Epithelial cell of proximal tubule (primary cell): ENCODE measurements at places on chromosomes 3 and 15. TPM values are rescaled to one million over a fixed set of nuclear protein-coding genes. Genes with fewer than 3 reads are reported as not detected.

Gene PLCB2
- 0.81 and 1.2 TPM in 2 replicates for total RNA-seq

Gene PHC3
- total RNA-seq, result 13.0 and 18.5 TPM in 2 replicates

Gene MOBP
- 0.35 TPM in 1 of 2 replicates, not detected in the other for total RNA-seq

Gene WDR93
- not detected in 2 replicates for total RNA-seq

Gene CCNB2
- total RNA-seq, result 108 TPM in 2 replicates

Gene FBXL2
- 10.8 and 13.4 TPM in 2 replicates for total RNA-seq

Gene STARD9
- total RNA-seq, result 2.4 and 5.4 TPM in 2 replicates

Gene ZPLD1
- 0.07 and 0.69 TPM in 2 replicates for total RNA-seq

Gene CHRM5
- total RNA-seq, result not detected in 2 replicates

Gene GP5
- 0.14 TPM in 1 of 2 replicates, not detected in the other for total RNA-seq

Gene MASP1
- total RNA-seq, result not detected in 2 replicates

Gene CASR
- 0.06 TPM in 1 of 2 replicates, not detected in the other for total RNA-seq

Gene CP
- total RNA-seq, result not detected in 2 replicates

Gene C3orf62
- 0.51 and 0.92 TPM in 2 replicates for total RNA-seq

Gene SLC28A1
- not detected in 2 replicates for total RNA-seq

Gene KNG1
- total RNA-seq, result not detected in 2 replicates

Gene P2RY13
- not detected in 2 replicates for total RNA-seq

Gene GOLIM4
- 25.2 and 31.0 TPM in 2 replicates for total RNA-seq

Gene IL5RA
- total RNA-seq, result not detected in 2 replicates

Gene VGLL3
- total RNA-seq, result 7.9 and 9.9 TPM in 2 replicates

Gene IQCF5
- total RNA-seq, result not detected in 2 replicates

Gene INKA1
- total RNA-seq, result 2.5 TPM in 1 of 2 replicates, not detected in the other

Gene UQCRC1
- total RNA-seq, result 348 and 432 TPM in 2 replicates

Gene SCG5
- 4.9 and 18.4 TPM in 2 replicates for total RNA-seq
